Daoy (cell line): ENCODE measurements at places on chromosomes 6 and 20. TPM values are rescaled to one million over a fixed set of nuclear protein-coding genes. Genes with fewer than 3 reads are reported as not detected.
A peak's percentile ranks its signal among the peaks of the same experiment; 100 is the strongest.

DNA sequence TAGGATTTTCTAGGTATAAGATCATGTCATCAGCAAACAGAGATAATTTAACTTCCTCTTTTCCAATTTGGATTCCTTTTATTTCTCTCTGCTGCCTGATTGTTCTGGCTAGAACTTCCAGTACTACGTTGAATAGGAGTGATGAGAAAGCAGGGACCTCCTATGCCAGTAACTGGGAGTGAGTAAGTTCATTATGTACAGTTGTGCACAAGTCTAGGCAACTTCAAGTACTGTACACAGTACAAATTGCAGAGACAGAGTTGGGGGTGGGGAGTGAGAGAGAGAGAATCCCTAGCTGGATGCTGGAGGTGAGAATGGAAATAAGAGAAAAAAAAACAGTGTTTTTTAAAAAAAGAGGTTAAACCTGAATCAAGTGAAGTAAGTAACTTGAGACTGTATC, 210.2 kb downstream of the MMUT start:
- DNase-seq = no peak

- DNase-seq = peak; percentile 93
These were observed 25.0 kb upstream of the ABT1 start for GRCh38 chr6:26571592-26572296.

- DNase-seq = peak; percentile 57
These were observed 8.5 kb upstream of the DNMT3B start for GRCh38 chr20:32753731-32754130.

Gene FRK
- 0.21 and 0.57 TPM in 2 replicates for total RNA-seq

- DNase-seq = no peak
These were observed 67.2 kb downstream of the MAP3K4 start for GRCh38 chr6:161058741-161059140.
